ENCODE measurements at places on chromosomes 12 and 14. TPM values are rescaled to one million over a fixed set of nuclear protein-coding genes. Genes with fewer than 3 reads are reported as not detected.

The CAND1 gene
- total RNA-seq: 147 TPM

The CD69 gene
- 197 TPM for total RNA-seq

The RIMKLB gene
- total RNA-seq: 1.3 TPM

The DCP1B gene
- 17.8 TPM for total RNA-seq

All from activated CD4-positive, alpha-beta memory T cell treated with anti-CD3 and anti-CD28 coated beads, Interleukin-2, amount 10 ng/mL, durations not matched to agents 7 days and 5 days (primary cell).